PC-3 (cell line): ENCODE measurements at places on chromosomes 16 and 17.

DNA sequence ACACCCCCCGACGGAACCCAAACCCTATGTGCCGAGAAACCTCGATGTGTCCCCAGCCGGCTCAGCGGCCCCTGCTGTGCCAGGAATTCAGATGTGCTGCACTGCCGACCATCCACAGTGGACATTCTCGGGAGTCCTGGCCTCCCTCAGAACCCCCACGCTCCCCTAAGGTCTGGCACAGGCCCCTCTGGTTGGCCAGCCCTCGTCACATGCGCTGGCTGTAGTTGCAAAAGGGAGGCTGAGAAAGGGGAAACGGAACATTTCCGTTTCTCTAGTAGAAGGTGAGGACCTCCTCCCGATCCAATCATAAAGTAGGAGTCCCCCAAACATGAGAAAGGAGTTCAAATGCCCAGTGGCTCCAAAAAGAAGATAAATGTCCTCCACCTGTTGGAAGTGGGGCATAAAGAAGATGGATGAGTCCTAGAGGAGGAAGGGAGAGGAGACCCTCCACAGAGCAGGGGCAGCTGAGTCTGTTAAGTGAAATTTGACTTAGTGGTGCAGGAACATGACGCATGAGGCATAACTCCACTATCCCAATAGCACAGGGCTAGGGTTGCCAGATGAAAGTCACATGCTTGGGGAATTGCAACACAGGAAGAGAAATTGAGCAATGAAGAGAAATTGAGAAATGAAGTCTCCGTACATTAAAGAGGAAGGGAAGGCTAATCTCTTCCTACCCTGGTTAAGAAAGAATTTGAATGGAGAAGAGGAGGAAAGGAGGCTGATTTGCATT is 49.3 kb upstream of the WSB1 start:
- DNase-seq: peak; percentile 68

DNA sequence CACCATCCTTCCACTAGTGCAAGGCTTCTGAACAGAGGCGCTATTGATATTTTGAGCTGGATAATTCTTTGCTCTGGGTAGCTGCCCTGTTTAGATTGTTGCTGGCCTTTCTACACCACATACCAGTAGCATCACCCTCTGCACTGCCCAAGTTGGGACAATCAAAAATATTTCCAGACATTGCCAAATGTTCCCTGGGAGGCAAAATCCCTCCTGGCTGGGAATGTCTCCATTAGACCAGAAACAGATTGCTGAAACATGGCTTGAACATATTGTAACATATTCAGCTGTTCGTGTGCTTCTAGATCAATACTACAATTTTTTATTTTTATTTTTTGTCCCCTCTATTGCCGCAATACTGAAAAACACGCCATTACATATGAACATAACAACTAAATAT is 174.6 kb downstream of the ABCA8 start:
- no peak for DNase-seq

DNA sequence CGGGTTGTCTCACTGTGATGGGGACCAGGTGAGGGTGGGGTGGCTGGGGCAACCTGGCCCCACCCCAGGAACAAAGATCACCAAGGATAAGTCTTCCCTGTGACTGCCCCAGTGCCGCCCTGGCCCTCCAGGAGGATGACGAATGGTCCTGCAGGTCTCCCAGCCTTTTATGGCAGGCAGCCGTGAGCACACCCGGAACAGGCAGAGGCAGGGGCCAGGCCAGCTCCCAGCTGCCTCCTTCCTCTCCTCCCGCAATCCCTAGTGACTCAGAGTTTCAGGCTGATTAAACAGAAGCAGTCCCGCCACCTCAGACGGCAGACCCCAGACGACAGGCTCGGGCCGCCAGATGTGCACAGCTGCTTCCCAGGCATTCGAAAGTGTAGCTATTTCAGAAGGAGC is 13.3 kb downstream of the JUP start:
- peak; percentile 92 for DNase-seq

- DNase-seq: no peak
Observed at GRCh38 chr16:58280146-58280845, 14.5 kb downstream of the PRSS54 start.

DNA sequence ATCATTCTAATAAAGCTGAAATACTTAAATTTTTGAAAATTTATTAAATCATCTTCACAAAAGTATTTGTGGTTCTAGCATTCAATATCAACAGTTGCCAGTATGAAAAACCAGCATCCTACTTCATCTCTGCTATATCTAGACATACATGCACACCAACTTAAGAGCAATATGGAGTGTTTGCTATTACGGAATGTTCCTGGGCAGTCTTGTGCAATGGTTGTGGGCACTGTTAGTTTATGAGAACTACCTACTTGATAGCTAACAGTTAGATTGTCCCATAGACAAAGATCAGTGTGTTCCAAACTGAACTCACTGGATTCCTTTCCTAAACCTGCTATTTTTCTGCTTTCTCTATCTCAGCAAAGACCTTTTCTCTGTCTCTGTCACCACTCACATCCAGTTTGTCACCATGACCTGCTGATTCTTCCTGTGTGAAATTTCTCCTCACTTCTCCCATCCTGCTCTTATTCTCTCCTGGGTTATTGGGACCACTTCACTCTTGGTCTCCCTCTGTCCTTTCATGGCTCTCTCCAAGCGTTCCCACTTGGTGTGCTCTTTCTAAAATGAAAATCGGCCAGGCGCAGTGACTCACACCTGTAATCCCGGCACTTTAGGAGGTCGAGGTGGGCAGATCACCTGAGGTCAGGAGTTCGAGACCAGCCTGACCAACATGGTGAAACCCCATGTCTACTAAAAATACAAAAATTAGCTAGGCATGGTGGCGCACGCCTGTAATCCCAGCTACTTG is 27.7 kb downstream of the CNTROB start:
- DNase-seq: no peak

DNA sequence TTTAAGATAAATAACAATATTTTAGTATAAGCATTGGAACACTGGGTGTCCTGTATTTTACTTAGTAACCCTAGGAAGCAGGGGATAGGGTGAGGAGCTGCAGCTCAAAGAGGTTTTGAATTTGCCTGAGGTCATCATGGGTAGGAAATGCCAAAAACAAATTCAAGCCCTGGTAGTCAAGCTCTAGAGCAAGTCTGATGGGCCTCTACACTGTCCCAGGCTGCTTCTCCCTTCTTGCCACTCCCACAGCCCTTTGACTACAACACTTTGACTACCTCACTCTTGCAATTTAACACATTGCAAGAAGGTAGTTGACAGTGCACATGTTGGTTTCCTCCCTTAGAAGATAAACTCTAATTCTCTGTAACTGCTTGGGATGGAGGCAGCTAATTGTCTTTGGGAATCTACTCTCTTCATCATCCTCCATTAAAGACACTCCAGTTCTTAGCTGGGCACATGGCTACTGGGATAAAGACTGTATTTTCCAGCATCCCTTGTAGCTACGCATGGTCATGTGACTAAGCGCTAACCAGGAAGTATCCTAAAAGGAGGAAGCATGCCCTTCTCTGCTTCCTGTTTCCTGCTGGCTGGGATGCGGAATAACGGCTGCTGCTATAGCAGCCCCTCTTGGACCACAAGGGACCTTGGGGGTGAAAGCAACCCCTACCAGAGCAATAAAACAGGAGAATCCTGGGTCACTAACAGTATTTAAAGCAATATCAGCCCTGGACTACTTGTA is 30.7 kb upstream of the SSTR2 start:
- DNase-seq: no peak

DNA sequence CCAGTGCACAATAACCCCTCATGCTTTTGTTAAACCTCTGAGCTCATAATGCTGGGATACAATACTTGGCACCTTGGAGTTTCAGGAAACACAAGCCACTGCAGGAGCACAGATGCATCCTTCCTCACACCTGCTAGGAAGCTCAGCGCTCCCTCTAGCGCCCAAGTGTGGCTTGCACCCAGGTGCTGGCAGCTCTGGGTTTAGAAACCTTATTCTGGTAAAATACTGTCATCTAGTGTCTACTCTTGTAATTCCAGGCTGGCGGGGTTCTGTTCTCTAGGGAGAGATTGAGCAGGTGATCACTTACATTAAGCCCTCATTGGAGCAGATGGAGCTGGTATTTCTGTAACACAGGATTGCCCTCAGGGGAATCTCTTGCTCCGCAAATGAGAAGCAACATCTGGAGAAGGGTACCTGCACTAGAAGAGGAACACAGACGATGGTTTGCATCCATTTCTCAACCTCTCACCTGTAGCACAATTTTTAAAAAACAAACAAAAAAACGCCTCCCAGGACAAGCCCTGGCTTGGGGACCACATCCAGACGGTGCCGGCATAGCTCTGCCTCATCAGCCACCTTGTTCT is 1.5 kb downstream of the CCL1 start:
- peak; percentile 75 for DNase-seq

DNA sequence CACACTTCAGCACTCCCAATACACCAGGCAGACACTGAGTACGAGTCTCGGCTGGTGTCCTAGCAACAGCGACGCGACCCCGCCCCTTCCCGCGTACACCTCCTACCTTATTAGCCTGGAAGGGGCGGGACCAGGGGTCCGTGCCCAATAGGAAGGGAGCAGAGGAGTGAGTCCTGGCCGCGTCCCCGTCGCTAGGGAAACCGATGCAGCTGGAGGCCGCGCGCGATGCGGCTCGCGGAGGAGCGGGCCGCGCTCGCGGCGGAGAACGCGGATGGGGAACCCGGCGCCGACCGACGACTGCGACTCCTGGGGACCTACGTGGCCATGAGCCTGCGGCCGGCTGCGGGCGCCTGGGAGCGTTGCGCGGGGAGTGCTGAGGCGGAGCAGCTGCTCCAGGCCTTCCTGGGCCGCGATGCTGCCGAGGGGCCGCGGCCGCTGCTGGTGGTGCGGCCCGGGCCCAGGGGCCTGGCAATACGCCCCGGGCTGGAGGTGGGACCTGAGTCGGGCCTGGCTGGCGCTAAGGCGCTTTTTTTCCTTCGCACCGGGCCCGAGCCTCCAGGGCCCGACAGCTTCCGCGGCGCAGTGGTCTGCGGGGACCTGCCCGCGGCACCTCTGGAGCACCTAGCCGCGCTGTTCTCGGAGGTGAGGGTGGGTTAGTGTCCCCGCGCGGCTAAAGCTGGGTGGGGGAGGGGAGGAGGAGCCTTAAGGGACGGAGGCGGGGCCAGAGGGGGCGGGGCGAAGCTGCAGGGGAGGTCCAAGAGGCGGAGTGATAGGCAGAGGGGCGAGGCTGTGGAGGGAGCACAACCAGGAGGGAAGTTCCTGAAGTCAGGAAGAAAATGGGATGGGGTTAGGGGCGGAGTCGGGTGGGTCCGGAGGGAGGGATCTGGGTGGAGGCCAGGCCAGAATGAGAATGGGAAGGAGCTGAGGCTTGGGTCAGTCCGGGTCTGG is at the start of gene DNAH9:
DNAH9 (plus strand) TSS at position 197 of the 948 bp plus-strand sequence; CDS start at position 226, 29 bp downstream.
- DNase-seq: no peak

GRCh38 chr17:2137342-2138098 is 82.6 kb downstream of the HIC1 start:
- DNase-seq: no peak

GRCh38 chr17:45073414-45074070 is 12.4 kb downstream of the NMT1 start:
- DNase-seq: no peak

DNA sequence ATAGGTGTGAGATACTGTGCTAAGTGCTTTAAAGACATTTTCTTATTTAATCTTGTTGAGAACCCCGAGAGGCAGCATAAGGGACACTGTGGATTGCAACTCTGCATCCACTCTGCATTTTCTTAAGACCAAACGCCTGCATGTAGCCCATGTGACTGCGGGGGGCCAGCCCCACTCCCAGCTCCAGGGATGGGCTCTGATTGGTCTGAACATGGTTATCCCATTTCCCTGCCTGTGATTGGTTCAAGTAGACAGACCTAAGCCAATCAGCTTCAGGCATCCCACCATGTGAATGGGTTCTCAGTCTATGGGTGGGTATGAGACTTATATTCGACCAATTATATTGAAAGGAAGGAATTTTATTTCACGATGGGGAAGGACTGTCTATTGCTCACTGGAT is 33.2 kb upstream of the USP7 start:
- no peak for DNase-seq

DNA sequence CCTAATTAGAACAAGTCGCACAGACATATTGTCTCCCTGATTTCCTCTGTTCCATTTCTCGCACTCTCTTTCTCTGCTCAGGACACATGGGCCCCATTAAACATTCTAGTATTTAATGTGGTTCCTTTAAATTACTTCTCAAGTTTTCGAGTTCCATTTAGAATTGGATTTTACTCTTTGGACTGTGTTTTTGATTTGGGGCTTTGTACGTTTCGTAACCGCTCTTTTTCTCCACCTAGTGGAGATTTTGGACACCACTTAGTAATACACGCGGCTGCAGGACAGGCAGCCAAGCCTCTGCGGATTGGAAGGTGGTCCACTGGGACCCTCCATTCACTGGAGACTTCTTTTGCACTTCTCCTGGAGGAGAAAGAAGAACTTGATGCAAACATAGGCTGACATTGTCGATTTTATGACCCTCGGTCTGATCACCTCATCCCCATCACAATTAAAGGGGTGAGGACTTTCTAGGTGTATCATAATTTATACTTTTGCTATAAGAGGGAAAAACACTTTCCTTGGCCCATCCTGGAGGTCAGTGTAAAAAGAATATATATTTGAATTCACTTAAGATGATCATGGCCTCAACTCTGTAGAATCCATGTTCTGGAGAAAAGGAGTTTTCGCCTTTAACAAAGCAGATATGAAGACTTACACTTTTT is 85.7 kb downstream of the NOG start:
- DNase-seq: peak; percentile 68

GRCh38 chr17:48575673-48576478 is 2.3 kb downstream of the HOXB4 start:
- no peak for DNase-seq

GRCh38 chr17:1641065-1641403 is 4.5 kb downstream of the SCARF1 start:
- DNase-seq: no peak

DNA sequence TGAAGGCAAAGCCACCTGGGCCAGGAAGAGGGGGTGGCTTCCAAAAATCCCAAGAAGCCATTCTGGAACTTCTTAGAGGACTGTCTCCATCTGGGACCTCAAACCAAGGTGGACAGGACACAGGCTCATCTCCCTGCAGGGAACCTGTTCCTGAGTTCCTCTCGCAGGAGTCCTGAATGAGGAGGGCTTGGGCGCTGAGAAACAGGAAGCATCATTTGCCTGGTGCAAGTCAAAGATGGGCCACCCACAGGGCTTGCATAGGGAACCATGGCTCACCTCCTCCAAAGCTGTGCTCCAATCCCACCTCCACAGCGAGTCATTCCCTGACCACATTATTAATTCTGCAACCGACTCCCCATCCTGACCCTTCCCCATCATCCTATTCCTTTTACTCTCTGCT is 55.0 kb upstream of the RPL38 start:
- no peak for DNase-seq

DNA sequence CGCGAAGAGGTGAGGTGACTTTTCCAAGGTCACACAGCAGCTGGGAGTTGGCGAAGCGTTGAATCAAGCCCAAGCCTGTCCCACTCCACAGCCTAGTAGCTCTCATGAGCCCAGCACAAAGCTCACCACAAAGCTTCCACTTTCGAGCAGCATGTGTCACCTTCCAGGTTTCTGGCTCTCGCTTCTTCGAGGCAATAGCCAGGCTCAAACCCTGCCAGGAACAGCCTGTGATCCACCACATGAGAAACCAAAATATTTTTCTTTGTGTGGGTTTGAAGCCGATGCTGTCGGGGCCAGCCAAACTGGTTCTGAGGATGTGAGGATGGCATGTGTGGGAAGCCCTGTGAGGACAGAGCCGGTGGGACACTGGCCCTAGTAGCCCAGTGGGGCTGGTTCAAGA is 68.1 kb downstream of the COG7 start:
- DNase-seq: no peak

- DNase-seq: no peak
Observed at GRCh38 chr17:8832711-8833352, 33.7 kb upstream of the MFSD6L start.

GRCh38 chr17:5596421-5596820 is 12.1 kb upstream of the NLRP1 start:
- DNase-seq: no peak
